WTC11 (cell line): ENCODE measurements at places on chromosomes 6 and 20.

DNA sequence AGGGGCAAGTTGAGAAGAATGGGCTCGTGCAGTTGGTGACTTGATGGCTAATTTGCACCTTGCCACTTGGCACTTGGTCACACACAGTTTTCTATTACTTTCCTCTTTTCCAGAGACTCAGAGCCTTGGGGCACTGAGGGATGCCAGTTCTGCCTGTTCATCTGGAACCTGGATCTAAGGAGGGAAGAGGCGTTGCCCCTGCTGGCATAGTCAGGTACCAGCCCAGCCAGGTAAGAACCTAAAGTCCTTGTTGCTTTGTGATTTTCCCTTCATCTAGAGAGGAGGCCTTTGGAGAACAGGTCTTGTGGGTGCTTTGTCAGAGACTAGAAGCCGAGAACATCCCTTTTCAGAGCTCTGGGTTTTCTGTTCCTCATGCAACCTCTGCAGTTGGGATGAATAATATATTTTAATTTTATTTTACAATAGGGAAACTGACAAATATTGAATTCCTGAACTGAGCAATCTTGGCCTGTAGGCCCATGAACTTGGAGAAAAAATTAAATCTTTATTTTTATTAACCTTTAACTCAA is 11.4 kb downstream of the SYTL3 start:
- no peak for DNase-seq

GRCh38 chr6:76057469-76057868 is 15.0 kb downstream of the IMPG1 start:
- no peak for DNase-seq

DNA sequence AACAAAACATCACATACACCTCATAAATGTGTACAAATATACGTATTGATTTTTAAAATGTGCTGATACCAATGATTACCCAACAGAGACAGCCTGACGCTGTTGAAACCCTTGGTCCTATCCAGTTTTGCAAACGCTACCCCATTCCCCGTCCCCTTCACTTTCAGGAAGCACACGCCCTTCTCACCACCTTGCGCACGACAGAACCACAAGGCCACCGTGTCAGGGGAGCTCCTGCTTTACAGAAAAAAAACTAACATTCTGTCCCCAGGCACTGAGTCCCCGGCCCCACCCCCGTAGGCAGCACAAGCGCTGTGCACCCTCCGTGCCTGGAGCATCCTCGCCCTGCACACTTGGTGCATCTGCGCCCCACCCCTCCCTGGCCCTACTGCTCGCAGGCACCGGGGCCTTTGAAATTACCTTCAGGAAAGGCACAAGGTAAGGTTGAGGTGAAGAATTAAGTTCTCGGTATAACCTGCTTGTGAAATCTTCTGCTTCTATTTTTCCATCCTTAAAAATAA is 58.5 kb downstream of the TAF4 start:
- no peak for DNase-seq

- no peak for DNase-seq
These were observed 188.6 kb downstream of the ZDHHC14 start for GRCh38 chr6:157569543-157569942.

DNA sequence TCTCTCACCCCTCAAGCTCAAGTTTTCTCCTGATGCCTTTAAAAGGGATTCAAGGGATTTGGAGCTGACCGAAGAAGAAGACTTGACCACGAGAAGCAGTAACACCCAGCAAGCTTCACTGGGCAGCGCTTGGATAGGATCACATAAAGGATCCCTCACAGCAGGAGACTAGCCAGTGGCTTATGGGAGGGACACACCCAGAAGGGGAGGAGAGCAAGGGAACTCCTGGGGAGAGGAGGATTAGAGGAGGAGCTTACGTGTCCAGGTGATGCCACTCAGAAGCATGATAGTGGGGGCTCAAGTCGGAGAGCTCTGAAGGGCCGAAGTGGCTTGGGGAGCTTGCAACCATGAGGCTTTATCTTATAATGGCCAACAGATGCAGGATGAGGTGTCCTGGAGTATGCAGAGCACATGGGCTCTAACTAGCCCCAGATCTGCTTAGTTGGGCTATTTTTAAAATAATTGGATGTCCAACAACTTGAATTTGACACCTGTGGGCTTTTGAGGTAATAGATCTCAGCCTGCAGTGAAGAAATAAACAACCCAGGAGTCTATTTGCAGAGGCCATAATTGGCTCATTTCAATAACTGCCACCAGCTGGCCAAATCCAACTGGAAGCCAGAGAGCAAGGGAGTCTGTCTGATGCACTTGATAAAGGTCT is 137.9 kb upstream of the EXOC2 start:
- no peak for DNase-seq

GRCh38 chr20:24507182-24507853 is 37.9 kb downstream of the SYNDIG1 start:
- no peak for DNase-seq

DNA sequence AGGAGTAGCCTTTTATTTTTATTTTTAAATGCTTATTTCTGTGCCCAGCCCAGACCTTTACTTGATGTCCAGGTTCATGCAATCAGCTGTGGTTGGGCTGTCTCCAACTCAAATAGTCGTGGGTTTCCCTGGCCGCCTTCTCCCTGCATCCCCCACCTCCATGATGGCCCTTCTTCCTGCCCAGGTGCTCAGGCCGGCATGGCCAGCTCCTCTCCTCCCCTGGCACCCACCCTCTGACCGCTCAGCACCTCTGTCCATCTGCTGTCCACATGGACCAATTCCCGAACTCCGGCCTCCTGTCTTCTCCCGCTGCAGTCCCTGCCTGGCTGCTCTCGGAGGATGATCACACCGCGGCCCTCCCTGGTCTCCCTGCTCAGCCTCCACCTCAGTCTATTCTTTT is 81.2 kb upstream of the SULF2 start:
- no peak for DNase-seq

GRCh38 chr20:53994088-53994487 is 76.3 kb downstream of the BCAS1 start:
- DNase-seq: no peak

GRCh38 chr6:35425284-35425683 is 26.9 kb upstream of the FANCE start:
- no peak for DNase-seq

DNA sequence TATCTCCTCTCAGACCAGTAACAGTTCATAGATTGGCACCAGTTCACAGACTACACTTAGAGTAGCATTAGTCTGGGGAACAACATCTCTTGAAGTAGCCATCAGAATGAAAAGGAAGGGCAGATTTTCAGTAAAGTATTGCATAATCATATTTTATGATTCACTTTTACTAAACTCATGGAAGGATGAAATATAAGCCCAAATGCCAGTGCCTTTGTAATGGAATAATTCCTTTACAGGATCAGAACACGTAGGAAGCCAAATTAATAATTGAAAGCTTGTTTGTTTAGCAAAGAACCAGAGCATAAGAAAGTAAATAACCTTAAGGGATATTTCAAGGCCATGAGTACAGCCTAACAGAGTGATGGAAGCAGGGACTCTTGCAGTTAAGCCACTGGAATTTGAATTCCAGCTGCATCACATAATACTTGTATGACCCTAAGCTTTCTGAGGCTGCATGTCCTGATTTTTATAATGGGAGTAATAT is 11.4 kb upstream of the LOC128125822 start:
- no peak for DNase-seq

DNA sequence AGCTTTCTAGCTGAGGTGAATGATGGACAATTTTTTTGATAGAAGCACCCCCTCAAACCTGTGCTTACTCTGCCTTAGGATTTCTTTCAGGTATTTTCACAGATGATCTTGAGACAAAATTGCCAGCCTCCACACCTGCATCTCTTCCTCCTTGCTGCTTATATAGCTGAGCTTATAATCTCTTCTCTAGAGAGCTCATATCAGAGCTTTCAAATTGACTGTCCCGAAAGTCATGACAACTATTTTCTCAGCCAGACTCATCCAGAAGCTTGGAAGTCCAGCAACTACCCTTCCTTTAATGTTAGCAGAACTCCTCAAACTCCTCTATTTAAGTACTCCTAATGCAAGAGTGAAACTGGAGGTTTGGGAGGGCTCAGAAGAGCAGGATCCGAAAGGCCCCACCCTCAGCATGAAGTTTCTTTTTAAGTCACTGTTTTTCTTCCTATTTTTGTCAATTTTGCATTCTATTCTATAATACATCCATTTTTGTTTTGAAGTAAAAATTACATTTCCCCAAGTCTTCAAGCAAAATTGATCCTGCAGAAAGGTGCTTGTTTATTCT is 12.7 kb downstream of the CGA start:
- DNase-seq: no peak

DNA sequence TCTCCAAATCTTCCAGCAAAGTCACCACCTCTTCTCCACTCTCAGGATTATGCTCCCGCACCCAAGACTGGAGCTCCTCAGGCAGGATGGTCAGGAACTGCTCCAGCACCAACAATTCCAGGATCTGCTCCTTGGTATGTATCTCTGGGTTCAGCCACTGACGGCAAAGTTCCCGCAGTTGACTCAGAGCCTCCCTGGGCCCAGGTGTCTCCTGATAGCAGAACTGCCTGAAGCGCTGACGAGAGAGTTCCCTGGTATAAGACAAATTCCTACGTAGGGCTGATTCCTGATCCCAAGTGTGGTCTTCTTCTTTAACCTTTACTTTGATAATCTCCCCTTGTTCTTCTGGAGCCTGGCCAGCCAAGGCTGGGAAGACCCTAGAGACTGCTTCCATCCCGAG is 60.6 kb downstream of the GPX5 start:
- no peak for DNase-seq

DNA sequence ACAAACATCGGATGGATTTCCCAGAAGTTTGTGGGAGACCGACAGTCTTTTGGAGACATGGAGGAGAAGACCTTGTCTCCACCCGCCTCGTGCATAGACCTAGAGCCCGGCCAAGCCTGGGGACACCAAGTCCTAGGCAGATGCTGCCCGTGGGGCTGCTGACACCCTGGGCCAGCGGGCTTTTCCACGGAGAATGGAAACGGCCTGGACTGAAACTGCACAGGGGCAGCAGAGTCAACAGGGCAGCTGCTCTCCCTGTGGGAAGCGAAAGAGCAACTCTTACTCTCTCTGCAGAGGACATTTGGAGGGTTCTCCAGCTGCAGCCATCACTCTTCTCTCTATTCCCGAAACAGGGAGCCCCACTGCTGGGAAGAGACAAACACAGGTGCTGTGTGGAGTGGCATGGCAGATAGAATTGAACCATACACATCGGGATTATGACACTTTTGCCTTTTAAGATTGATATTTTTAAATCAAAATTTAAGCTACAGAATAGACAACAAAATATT is 401.2 kb downstream of the THBS2 start:
- no peak for DNase-seq

GRCh38 chr6:49457771-49458170 is 5.3 kb downstream of the MMUT start:
- no peak for DNase-seq

GRCh38 chr6:169194737-169195136 is 58.9 kb downstream of the THBS2 start:
- DNase-seq: no peak

- no peak for DNase-seq
These were observed 9.1 kb downstream of the ATP9A start for GRCh38 chr20:51758978-51759544.

DNA sequence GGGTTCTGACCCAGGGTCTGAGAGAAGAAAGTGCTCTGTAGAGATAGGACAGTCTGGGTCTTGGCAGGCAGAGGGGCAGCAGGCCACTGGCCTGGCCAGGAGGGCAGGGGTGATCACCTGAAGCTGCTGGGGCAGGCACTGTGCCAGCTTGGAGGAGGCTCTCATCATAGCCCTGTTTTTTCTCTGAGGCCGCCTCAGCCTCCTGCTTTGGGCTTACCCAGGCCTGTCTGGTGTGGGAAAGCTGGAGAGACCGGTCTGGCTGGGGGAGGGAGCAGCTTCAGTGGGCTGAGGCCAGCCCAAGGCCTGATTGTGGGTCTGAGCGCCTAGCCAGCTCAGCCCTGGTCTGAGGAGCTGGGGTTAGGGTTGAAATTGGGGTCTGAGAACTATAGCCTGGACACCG is 3.9 kb downstream of the LPIN3 start:
- DNase-seq: no peak

DNA sequence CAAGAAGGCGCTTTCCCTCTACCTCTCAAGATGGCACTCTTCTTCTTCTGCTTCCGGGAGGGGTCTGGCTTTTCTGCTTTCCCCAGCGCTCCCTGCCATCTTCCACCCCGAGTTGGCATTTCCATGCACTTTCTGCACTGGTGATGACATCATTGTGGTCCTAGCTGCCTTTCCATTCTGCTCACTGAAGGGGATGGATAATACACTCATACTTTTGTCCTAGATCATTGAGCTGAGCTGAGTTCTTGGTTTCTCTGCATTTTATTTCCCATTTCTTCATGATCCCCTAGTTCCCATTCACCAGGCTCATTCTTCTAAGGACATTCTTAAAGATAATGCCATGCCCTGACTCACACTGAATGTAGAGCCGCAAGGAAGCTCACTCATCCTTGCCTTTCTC is 96.7 kb downstream of the EDN1 start:
- no peak for DNase-seq

DNA sequence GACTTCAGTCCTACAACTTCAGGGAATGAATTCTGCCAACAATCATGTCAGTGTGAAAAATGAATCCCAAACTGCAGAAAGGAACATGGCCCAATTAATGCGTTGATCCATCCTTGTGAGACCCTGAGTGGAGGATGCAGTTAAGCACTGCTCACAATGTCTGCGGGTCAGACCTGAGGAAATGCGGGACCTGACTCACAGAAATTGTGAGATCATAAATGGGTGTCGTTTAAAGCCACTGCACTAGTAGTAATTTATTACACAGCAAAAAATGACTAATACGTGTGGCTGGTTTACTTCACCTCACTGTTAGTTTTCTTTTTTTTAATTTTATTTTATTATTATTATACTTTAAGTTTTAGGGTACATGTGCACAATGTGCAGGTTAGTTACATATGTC is 505.0 kb downstream of the PRKN start:
- DNase-seq: no peak

DNA sequence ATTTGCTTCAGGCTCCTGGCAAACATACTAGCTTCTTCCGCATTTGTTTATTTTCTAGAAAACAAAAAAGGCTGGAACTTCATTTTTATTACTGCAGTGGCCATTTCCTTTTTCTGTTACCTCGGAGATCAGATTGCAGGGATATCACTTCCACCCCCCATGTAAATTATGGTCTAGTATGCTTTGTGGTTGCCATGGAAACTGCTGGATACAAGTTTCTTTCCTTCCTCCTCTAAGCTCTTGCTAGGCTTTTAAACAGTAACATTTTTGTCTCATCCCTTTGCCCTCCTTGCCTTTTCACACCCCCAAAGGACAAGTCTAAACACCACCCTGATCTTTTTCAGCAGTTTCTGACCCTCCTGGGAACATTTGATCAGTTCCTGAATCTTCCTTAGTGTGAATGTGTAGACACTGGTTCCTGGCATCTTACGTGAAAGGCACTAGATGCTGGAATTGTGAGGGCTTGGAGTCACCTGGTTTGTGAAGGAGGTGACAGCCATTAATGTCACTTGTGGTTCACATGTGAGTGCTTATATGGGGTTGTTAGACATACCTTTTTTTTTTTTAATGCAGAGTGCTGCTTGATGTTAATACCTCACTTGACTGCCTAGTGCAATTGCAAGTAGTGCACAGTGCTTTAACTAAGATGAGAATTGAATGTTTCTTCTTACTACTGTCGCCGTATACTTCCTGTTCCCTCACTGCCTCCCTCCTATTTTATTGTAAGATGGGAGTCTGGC is 181.6 kb downstream of the JARID2 start:
- no peak for DNase-seq

GRCh38 chr20:21182832-21183563 is 57.1 kb downstream of the KIZ start:
- DNase-seq: no peak

- DNase-seq: no peak
These were observed 1.9 kb upstream of the IRF4 start for GRCh38 chr6:389622-390021.

- no peak for DNase-seq
These were observed 551.6 kb downstream of the COL12A1 start for GRCh38 chr6:74654296-74654695.

- DNase-seq: no peak
These were observed 3.9 kb downstream of the EPM2A start for GRCh38 chr6:145731447-145731846.
